ENCODE measurements at places on chromosomes 12 and 14.
A peak's percentile ranks its signal among the peaks of the same experiment; 100 is the strongest.

DNA sequence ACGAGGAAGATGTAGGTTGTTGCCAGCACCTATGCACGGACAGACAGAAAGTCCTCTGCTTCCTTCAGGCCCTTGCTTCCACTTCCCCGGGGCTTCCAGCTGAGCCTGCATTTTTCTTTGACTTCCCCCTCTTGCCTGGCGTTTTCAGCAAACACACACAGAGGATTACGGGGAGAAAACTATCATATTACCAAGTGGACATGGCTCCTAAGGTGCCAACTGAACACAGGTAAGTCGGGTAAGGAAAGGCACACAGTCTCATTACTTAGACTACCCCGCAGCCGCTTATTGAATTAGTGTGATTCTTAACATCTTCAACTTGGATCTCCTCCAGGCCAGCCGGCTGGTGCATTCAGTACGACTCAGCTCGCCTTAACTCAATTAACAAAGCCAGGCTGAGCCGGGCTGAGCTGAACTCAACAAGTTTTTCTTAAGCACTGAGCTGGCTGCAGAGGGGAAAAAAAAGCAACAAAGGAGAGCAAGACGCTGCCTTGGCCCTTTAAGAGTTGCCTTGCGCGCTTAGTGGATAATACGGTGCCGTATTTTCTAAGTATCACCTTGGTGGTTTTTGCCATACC lies 19.2 kb upstream of the MAP1LC3B2 start:
- DNase-seq, result peak; percentile 76

GRCh38 chr12:1657688-1658087 lies 28.7 kb downstream of the WNT5B start:
- DNase-seq, result peak; percentile 43

- no peak for DNase-seq
These were observed 25.6 kb downstream of the FAM161B start for GRCh38 chr14:73924337-73924736.

- DNase-seq, result peak; percentile 89
These were observed 13.7 kb downstream of the COA8 start for GRCh38 chr14:103576371-103577024.

- DNase-seq, result no peak
These were observed 13.3 kb upstream of the KLHDC2 start for GRCh38 chr14:49754570-49755097.

DNA sequence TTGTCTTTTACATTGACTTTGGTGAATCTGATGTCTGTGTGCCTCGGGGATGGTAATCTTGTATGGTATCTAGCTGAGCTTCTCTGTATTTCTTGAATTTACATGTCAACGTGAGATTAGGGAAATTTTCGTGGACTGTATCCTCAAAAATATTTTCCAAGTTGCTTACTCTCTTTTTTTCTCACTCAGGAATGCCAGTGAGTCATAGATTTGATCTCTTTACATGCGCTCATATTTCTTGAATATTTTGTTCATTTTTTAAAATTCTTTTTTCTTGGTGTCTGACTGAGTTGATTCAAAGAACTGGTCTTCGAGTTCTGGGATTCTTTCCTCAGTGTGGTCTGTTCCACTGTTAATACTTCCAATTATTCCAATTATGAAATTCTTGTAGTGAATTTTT lies 207.7 kb downstream of the RAD51B start:
- DNase-seq, result no peak

GRCh38 chr12:75103822-75104221 lies 105.8 kb downstream of the KCNC2 start:
- DNase-seq, result no peak

DNA sequence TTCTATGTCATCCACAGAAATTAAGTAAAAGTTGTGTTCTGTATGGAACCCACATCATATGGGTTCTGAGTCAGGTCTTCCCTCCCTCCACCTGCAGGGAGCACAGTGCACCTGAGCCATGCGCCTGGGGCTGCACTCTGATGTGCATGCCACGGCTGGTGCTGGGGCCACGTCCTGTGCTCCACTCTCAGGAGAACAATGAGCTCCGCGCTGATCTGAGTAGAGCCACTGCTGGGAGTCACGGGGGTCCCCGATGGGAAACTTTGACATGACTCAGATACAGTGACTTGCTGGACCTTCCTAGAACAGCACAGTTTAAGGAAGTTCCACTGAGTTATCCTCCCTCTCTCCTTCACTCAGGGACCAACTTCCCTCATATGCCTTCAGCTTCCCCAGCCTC lies 683.4 kb downstream of the TMEM121 start:
- no peak for DNase-seq

GRCh38 chr12:57519796-57520052 lies 590 bp downstream of the DDIT3 start:
- no peak for DNase-seq

- DNase-seq, result no peak
These were observed 14.1 kb upstream of the NUMB start for GRCh38 chr14:73472185-73473114.

GRCh38 chr14:58593977-58594376 lies 43.8 kb upstream of the DACT1 start:
- DNase-seq, result no peak

DNA sequence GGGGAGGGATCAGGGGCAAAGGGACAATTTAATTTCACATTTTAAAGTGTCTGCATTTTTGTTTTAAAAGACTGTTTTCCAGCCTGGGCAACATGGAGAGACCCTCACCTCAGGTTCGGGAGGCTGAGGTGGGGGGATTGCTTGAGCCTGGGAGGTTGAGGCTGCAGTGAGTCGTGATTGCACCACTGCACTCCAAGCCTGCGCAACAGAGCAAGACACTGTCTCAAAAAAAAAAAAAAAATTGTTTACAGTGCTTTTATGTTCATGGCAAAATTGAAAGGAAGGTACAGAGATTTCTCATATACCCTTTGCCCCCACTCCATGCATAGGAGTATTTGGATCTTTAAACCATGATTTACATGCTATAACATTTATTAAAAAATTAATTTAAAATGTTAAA lies 16.4 kb upstream of the HVCN1 start:
- DNase-seq, result no peak

- DNase-seq, result no peak
These were observed 113.9 kb downstream of the TMEM132D start for GRCh38 chr12:129789921-129790320.

- no peak for DNase-seq
These were observed 60.4 kb upstream of the FAR2 start for GRCh38 chr12:29088611-29089219.

GRCh38 chr14:97894552-97894951 lies 1097.4 kb downstream of the VRK1 start:
- no peak for DNase-seq

GRCh38 chr14:103450416-103450815 lies 65.2 kb downstream of the MARK3 start:
- no peak for DNase-seq

DNA sequence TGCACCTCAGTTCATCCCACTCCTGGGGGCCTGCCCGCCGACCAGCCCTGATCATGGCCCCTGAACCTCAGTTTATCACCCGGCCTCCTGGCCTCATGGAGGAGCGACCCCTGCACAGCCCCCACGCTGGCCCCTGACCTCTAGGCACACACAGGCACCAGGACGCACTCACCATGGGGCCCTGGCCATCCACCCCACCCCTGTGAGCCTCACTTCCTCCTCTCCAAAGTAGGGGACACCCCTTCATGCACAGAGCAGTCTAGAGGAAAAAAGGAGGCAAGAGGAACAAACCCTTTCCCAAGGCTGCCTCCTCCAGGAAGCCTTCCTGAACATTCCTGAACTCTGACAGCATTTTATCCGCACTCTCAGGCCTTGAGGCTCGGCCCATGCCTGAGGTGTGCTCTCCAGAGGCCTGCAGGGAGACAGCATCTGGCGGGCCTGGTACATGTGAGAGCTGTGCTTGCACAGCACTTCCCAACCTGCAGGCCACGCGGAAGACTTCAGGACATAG lies 39.4 kb downstream of the CCNK start:
- DNase-seq, result no peak

DNA sequence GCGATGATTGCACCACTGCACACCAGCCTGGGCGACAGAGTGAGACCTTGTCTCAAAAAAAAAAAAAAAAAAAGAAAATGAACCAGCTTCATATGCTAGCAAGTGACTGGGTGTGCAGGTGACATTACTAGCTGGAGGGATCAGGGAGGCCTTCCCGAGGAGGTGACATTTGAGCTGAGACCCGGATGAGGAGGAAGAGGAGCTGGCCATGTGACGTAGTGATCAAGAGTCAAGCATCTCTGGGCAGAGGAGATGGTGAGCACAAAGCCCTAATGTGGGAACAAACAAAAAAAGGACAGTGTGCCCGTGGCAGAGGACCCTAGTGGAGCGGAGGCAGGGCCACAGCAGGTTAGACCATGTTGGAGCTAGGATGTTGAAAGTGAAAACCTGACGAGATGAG lies 3.5 kb upstream of the PTPN6 start:
- DNase-seq, result no peak

GRCh38 chr12:53532524-53533445 lies 25.5 kb upstream of the NPFF start:
- DNase-seq, result no peak

DNA sequence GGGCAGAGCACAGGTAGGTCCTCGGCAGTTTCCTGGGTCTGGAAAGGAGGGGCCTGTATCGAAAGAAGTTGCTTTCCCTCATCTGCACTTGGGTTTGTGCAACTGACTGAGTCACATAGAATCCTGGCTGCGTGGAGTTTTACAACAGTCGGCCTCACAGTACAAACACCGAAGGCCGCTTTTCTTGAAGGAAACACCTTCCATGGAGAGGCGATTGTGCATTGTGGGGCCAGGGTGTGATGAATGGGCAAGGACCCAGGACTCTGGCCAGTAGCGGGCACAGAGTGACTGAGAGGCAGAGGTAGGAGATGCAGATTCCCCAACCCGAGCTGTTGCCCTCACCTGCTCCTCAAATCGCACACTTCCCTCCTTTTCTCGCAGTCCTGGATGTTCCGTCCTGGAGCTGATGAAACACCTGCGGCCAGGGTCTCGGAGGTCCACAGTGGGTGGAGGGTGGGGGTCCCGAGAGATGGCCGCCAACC lies 7.7 kb downstream of the CCND2 start:
- no peak for DNase-seq

- no peak for DNase-seq
These were observed at the start of gene KRT79 for GRCh38 chr12:52833922-52834726. KRT79 (minus strand) TSS chr12:52834311; CDS start chr12:52834260, 51 bp downstream.

DNA sequence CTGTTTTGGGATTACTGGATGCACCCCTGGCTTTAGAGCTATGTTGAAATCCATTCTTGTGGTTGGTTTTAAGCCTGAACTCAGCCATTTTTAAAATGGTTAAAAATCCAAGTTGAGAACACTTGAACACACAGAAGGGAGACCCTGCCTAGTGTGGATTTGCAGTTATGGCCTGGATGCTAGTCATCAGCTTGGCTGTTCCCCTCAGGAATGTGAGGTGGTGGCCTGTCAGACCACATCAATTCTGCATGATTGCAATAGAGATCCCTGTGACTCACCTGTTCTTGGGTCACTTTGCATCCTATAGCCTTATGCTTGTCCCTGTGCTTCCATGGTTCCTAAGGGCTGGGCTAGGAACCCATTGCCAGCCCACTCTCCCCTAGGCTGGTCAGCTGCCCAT lies 454.1 kb downstream of the ATP23 start:
- no peak for DNase-seq

GRCh38 chr12:40668099-40668529 lies 24.1 kb upstream of the CNTN1 start:
- DNase-seq, result no peak

DNA sequence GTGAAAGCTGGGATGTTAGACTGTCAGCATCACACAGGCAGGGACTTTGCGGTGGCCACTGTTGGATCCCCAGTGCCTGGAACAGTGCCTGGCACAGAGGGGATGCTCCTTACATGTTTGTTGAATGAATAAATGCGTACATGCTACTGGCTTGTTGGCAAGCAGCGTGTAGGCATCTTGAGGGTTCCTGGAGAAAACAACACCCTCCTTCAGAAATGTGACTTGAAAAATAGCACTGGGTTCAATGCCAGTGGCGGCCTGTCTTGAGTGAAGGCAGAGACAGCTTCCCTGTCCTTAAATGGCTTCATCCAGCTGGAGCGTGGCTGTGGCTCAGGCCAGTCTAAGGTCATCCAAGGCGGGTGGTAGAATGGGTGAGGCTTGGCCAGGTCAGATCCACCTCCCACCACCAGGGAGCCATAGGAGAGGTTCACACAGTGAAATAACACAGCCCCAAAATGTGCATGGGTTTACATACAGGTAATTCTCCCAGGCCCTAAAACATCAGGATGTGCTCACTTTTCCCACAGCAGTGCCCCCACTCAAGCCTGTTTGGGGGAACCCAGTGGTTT lies 171.4 kb downstream of the PHETA1 start:
- DNase-seq, result no peak

- DNase-seq, result no peak
These were observed 924.5 kb downstream of the AACS start for GRCh38 chr12:125989696-125990095.

DNA sequence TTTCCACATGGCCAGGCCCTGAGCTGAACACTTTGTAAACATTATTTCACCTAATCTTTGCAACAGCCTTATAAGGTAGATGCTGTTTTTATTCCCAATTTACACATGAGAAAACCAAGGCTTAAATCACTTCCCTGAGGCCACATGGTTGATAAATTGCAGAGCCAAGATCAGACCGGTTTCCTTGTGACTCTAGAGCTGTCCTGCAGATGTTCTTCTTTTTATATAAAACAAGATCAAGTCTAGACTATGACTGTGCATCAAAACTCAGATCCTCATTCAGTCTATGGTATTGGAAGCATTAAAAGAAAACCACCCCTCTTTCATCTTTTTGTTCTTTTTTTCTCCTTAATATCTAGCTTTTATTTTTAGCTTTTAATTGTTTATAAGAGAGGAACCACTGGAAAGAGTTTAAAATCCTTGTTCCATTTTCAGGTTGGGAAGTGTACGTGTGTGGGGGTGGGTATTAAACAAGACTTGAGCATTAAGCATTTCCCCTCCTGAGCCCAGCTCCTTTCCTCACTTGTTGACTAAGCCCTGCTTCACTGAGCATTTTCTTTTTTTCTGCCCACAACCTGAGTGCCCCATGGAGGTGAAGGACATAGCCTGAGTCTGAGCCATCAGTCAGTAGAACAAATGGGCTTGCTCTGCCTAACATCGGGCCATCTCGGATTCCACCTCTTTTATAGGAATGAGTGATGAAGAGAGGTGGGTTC lies 45.4 kb downstream of the GPATCH2L start:
- no peak for DNase-seq

DNA sequence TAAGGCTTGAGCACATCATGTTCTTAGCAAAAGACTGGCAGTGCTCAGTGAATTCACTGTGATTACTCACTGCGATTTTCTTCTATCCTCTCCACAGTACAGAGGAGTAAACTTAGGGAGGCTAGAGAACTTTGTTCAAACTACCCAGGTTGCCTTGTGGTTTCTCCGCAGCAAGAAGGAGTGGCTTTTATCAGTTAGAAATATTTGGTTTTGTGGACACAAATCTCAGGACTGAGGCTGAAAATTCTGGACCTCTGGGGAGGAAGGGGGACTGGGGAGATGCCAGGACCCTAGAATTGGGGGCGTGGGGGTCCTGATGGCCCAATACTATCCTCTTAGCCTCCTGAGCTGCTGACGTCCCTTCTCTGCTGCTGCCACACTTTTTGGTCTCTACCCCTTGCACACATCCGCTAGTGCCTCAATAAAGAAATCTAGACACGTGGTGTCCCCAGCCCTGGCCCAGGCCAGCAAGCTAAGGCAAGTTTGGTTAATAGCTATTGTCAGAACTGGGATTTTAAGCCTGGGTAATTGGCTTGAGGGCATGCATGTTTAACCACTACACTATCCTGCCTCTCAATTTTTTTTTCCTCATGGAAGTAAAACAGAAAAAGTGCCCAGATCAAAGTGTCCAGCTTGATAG lies 842 bp downstream of the OAS2 start:
- no peak for DNase-seq
